ENCODE measurements at places on chromosomes 3 and 15.
A peak's percentile ranks its signal among the peaks of the same experiment; 100 is the strongest.

GRCh38 chr3:133575086-133575485 is 1.6 kb downstream of the CDV3 start:
- no peak for DNase-seq

- DNase-seq, result no peak
Measured at GRCh38 chr3:99620976-99621375, 17.4 kb upstream of the COL8A1 start.

DNA sequence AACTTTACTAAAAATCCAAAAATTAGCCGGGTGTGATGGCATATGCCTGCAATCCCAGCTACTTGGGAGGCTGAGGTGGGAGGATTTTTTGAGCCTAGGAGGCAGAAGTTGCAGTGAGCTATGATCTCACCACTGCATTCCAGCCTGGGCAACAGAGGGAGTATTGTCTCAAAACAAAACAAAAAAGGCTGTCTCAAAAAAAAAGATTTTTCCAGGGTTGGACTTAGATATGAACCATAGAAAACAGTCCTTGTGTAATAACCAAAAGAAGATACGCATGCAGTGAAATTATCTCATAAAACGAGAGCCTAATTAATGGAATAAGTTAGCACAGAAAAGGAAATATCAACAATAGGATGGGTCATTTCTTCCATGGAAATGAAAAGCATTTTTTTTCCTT is 320.4 kb upstream of the RASGRP1 start:
- peak; percentile 92 for DNase-seq

GRCh38 chr3:71008350-71008935 is 575.1 kb downstream of the FOXP1 start:
- DNase-seq, result no peak

GRCh38 chr3:125023833-125024555 is 31.8 kb downstream of the HEG1 start:
- no peak for DNase-seq

- no peak for DNase-seq
Measured at GRCh38 chr3:71887256-71887655, 102.3 kb upstream of the PROK2 start.

DNA sequence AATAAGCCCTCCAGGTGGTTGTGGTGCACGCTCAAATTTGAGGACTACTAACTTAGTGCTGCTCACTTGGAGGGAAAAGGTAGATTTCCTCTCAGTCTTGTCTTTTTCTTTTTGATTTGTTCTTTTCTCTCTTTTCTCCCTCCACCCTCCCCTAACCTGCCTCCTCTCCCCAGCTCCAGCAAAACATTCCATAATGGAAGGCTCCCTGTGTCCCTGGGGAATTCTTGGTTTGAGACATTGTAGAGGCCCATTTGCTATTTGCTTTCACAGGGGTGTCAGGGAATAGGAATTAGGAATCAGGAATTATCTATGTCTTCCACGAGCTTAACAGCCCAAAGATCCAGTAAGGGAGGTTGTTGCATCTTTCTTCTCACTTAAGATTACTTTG is 136.8 kb upstream of the UMPS start:
- DNase-seq, result no peak

GRCh38 chr3:38585791-38586420 is 63.6 kb downstream of the SCN5A start:
- no peak for DNase-seq

DNA sequence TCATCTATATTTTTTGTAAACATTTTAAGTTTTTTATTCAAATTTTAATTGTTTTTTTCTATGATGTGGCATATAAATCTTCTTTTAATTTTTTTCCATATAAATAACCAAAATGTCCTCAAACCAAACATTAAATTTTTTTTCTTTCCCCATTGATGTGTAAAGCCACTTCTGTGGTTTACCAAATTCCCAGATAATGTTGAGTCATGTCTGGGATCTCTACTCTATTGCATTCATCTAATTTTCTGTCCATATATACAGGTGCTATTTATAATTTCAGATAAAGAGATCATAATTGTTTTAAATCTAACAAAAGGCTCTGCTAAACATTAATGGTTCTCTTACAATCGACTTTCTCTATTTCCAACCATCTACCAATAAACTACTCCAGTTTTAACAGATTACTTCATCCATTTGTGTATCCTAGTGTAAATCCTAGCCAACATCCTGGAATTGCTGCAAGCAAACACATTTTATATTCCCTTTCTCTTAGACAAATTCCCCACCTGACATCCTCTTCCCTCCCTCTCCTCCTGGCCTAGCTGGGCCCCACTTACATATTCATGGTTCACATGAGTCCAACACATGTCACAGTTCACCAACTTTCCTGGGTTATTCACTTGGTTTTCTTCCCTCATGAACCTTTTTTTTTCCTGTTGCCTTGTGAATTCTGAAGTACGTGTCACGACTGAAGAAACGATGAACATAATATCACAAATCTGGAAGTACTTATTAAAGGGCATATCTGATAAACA is 368.0 kb upstream of the AGTR1 start:
- no peak for DNase-seq

- no peak for DNase-seq
Measured at GRCh38 chr3:20080956-20081554, 40.8 kb downstream of the KAT2B start.

DNA sequence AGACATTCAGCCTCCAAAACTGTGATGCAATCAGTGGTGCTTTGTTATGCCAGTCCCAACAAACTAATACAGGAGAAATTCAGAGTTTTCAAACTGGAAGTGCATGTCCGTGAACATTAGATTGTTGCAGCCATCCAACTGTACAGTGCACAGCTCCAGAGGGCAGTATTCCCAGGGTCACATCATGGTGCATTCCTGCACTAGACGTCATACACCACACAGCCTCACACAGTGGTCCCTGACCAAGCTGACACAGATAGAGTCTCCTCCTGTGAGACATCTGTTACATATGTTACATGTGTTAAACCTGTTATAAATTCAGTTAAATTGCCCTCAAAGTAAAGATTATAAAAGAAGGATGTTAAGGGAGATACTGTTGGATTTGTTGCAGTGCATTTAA is 209.0 kb downstream of the LRRN1 start:
- DNase-seq, result no peak

DNA sequence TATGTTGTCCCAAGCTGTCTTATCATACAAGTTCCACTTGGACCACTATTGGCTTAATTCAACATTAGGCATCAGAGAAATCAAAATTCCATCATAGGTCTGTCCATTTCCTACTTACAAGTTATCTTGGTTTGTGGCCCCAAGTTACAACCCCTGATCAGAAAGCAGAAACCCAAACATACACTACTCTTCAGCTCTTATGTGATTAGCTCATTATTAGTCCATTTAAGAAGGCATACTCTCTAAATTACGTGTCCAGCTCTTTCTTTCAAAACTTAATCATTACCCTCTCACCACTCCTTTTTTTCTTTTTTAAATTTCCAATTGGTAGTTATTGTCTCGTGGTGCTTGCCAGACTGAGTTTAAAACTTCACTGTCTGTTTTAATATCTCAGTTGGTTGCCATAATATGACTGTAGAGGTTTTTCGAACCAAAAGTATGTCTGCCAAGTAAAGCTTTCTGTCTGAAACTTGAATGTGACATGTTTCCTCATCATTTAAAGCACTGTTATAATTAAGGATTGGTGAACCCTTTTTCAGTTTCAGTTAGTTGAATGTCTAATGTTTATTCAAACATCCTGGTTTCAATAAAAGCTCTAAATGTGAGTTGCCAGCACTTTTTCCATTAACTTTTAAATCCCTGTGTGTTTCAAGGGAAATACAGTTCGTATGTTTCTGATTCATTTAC is 150.3 kb downstream of the SAMMSON start:
- DNase-seq, result no peak

DNA sequence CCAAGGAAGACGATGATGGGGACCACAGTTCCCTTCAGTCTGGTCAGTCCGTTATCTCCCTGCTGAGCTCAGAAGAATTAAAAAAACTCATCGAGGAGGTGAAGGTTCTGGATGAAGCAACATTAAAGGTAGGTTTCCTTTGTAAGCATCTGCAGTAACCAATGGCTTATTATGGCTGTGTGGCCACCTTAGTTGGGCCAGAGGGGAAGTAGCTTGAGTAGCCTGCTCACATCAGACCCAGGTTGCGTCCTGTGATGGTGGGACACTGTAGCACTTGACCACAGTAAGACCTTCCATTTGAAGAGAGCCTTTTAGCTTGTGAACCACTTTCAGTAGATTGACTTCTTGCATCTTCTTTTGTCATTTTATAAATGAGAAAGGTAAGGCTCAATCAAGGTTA is 22.6 kb downstream of the STARD5 start:
- no peak for DNase-seq

DNA sequence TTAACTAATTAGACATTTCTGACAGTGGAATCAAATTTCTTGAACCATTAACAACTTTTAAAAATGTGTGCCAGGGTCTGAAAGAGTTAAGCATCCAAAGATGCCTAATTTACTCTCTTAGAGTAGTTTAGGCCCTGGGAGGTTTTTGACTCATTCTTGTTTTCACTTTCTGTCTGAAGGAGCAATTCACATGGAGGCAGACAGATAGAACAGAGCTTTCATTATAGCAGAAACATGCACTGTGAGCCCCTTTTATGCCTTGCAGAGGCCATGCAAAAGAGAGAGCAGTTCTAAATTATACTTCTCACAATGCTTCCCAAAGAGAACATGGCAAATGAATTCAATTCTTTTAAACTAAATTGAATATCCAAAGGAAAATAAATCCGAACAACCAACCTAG is 554.8 kb downstream of the MFSD1 start:
- DNase-seq, result no peak

GRCh38 chr15:65646486-65646885 is 24.7 kb downstream of the SLC24A1 start:
- peak; percentile 20 for DNase-seq

GRCh38 chr3:64954995-64955636 is 267.3 kb upstream of the ADAMTS9 start:
- no peak for DNase-seq

- no peak for DNase-seq
Measured at GRCh38 chr3:196763179-196763578, 23.5 kb downstream of the PAK2 start.

DNA sequence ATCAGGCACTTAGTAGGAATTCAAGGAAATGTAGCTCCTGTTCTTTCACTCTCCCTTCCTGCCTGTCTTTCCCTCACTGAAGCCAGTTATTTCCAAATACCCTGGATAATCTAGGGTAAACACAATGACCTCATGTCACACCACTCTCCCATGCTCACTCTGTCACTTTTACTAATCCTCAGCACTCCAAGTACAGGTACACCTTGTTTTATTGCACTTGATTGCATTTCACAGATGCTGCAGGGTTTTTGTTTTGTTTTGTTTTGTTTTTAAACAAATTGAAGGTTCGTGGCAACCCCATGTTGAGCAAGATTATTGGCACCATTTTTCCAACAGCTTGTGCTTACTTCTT is 40.8 kb downstream of the PPM1L start:
- DNase-seq, result no peak

- DNase-seq, result peak; percentile 16
Measured at GRCh38 chr15:92605225-92605944, 50.2 kb downstream of the FAM174B start.

DNA sequence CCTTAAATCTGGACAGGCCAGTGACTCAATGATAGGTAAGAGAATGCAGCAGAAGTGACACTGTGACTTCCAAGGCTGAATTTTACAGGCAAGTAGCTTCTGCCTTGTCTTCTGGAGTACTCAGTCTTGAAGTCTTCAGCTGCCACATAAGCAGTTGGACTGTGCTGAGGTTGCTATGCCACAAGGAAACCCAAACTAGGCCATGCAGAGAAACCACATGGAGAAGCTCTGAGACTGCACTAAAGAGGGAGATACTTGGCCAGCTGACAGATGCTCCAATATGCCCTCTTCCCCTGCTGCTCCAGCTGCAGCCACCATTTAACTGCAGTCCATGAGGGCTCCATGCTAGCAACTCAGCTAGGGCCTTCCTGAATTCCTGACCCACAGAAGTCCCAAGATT is 119.4 kb upstream of the GADL1 start:
- DNase-seq, result peak; percentile 43

GRCh38 chr3:152620395-152620794 is 214.5 kb upstream of the P2RY1 start:
- no peak for DNase-seq
